ENCODE measurements at places on chromosomes 7 and 10. TPM values are rescaled to one million over a fixed set of nuclear protein-coding genes. Genes with fewer than 3 reads are reported as not detected.
A peak's percentile ranks its signal among the peaks of the same experiment; 100 is the strongest.

Gene CADPS2
- total RNA-seq: not detected

Gene TAS2R40
- total RNA-seq: not detected

Gene DNAJC9
- 55.4 TPM for total RNA-seq

Gene SPDYE5
- total RNA-seq: not detected

Gene KNDC1
- total RNA-seq: 0.54 TPM

Gene GPR85
- total RNA-seq: not detected

Gene SFRP4
- not detected for total RNA-seq

Gene BUB3
- 197 TPM for total RNA-seq

Gene CCL26
- not detected for total RNA-seq

Gene TMED4
- total RNA-seq: 79.6 TPM

Gene CLDN12
- 4.4 TPM for total RNA-seq

Gene WNT8B
- 0.24 TPM for total RNA-seq

Gene CYTH3
- total RNA-seq: 1.7 TPM

DNA sequence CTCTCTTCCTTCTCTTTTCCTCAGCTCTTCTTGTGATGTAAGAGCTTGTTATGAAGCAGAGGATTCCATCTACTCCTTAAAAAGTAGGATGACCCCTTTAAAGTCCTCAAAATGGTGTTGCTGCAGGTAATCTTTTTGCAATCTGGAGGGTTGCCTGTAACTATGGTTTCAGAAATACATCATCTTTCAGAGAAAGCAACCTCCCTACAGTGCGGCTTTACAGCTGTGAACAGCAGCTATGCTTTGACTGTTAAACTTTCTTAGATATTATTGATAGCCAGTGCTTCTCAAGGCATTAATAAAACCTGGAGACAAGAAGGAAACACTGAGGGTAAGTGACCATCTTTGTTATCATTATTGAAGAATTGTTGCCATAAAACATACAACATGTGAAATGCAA is 86.6 kb upstream of the MDFIC start:
- DNase-seq: no peak
- peaks cover 2% of the 10 kb centered on the region for H3K27me3 ChIP-seq
- peak overlapping the region; percentile 49 for H3K27ac ChIP-seq
- H3K36me3 ChIP-seq: peaks cover 2% of the 10 kb centered on the region
- peaks cover 33% of the 10 kb centered on the region for H3K4me1 ChIP-seq

DNA sequence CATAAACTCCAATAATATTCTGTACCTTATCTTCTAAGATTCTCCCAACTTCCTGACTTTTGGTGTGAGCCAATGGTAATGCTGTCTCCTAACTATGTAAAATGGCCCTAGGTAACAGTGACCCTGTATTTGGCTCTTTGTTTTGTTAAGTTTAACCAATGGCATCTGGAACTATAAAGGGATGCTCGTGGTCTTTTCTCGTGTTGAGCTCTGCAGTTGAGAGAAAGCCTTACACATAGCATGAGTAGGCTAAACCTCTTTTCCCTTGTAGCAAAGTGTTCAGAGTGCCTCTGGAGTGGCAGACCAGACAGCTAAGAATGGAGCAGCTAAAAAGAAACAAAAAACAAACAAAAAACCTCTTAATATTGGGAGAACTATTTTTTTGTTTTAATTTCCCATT is 5.2 kb downstream of the TES start:
- no peak for DNase-seq
- peaks cover 20% of the 10 kb centered on the region for H3K36me3 ChIP-seq
- peak overlapping the region; percentile 64 for H3K27ac ChIP-seq
- no peaks in the 10 kb centered on the region for H3K27me3 ChIP-seq
- peak overlapping the region; percentile 35 for H3K4me3 ChIP-seq

DNA sequence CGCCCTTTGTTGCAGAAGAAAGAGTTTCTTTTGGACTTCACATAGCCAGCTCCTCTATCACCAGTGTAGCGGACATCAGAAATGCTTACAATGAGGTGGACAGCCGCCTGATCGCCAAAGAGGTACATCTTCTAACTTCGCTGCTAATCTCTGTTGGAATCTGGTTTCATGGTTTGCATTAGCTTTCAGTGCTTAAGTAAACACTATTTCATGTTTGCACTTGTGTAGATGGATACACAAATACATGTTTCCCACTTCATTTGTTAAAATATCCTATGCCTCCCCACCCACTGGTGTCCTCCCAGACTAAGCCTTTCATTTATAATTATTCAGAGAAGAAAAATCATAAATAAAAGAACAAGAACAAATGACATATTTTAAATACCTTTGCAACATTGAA is 103.9 kb downstream of the WDFY4 start:
- H3K27ac ChIP-seq: no peak overlapping the region
- H3K4me3 ChIP-seq: no peak overlapping the region
- H3K27me3 ChIP-seq: peaks cover 18% of the 10 kb centered on the region
- H3K36me3 ChIP-seq: no peaks in the 10 kb centered on the region

- no peak overlapping the region for H3K27ac ChIP-seq
- DNase-seq: no peak
- peaks cover 7% of the 10 kb centered on the region for H3K4me1 ChIP-seq
Observed at GRCh38 chr7:105703207-105703930, 122.1 kb upstream of the EFCAB10 start.

DNA sequence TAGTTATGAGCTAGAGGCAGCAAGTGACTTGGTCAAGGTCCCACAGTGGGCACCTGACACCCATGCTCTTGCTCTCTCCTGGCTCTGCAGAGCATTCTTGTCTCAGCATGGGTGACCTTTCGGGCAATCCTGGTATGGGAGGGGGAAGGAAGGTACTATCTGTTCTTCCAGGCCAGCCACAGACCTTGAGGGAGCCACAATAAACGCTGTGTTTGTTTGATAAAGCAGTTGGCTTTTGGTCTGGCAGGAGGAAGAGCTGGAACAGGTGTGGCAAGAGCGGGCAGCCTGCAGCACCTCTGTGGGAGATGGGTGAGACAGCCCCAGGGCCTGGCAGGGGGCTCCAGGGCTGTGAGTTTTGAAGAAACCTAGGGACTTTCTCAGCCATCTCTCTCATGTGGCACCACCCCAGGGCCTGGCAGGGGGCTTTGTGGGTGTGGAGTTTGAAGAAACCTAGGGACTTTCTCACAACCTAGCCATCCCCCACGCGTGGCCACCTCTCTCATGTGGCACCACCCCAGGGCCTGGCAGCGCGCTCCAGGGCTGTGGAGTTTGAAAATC is 11.4 kb downstream of the CLDN3 start:
- H3K27ac ChIP-seq: no peak overlapping the region
- DNase-seq: no peak
- H3K4me1 ChIP-seq: no peaks in the 10 kb centered on the region
- no peak overlapping the region for H3K4me3 ChIP-seq
- peaks cover 5% of the 10 kb centered on the region for H3K27me3 ChIP-seq

DNA sequence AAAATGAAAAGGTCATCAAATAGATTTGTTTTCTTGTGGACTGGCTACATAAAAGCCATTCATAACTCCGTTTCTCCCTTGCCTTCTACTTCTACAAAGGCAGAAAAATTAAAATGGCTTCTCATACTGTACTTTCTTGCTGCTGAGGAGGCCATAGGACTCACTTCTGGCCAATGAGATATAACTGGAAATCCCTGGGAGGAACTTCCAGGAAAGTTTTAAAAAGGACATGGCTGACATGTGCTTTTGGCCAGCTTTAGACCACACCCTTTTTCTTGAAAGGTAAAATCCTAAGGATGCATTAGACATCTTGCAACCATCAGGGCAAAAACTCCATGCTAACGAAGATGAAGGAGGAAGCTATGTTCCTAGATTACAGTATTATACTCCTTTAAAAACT is 58.5 kb downstream of the PDZD8 start:
- H3K27ac ChIP-seq: no peak overlapping the region
- no peaks in the 10 kb centered on the region for H3K4me1 ChIP-seq
- H3K27me3 ChIP-seq: no peaks in the 10 kb centered on the region
- no peak for DNase-seq

GRCh38 chr10:25748509-25748908 is 185.5 kb upstream of the MYO3A start:
- no peak overlapping the region for H3K4me3 ChIP-seq
- H3K36me3 ChIP-seq: no peaks in the 10 kb centered on the region
- H3K4me1 ChIP-seq: no peaks in the 10 kb centered on the region
- DNase-seq: no peak
- H3K27me3 ChIP-seq: no peaks in the 10 kb centered on the region

GRCh38 chr7:106050002-106050745 is 61.9 kb downstream of the SYPL1 start:
- no peak overlapping the region for H3K27ac ChIP-seq
- DNase-seq: no peak
- H3K36me3 ChIP-seq: no peaks in the 10 kb centered on the region
- no peak overlapping the region for H3K4me3 ChIP-seq

DNA sequence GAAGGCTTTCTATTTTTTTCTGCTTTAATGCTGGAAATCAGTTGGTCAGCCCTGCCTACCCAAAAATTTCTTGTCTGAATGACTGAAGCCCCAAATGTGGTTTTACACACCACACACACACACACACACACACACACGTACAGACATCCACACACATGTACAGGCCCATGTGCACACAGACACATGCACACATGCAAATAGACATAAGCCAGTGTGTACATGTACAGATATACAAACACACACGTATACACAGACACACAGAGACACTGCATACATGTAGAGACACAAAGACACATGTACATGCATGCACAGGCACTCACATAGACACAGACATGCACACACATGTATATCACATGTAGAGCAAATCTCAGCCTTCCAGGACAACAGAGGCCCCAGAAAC is 54.2 kb downstream of the TBATA start:
- H3K4me1 ChIP-seq: no peaks in the 10 kb centered on the region
- peaks cover 6% of the 10 kb centered on the region for H3K27me3 ChIP-seq
- H3K4me3 ChIP-seq: no peak overlapping the region
- no peak overlapping the region for H3K27ac ChIP-seq
- H3K36me3 ChIP-seq: no peaks in the 10 kb centered on the region

- no peak for DNase-seq
- H3K4me3 ChIP-seq: no peak overlapping the region
- H3K27ac ChIP-seq: no peak overlapping the region
Observed at GRCh38 chr7:22404421-22405023, 47.6 kb upstream of the RAPGEF5 start.

GRCh38 chr10:78155722-78156121 is 122.1 kb downstream of the RPS24 start:
- no peaks in the 10 kb centered on the region for H3K36me3 ChIP-seq
- H3K27ac ChIP-seq: no peak overlapping the region
- no peak for DNase-seq
- H3K4me3 ChIP-seq: no peak overlapping the region
- H3K4me1 ChIP-seq: no peaks in the 10 kb centered on the region
- H3K27me3 ChIP-seq: peaks cover 3% of the 10 kb centered on the region

DNA sequence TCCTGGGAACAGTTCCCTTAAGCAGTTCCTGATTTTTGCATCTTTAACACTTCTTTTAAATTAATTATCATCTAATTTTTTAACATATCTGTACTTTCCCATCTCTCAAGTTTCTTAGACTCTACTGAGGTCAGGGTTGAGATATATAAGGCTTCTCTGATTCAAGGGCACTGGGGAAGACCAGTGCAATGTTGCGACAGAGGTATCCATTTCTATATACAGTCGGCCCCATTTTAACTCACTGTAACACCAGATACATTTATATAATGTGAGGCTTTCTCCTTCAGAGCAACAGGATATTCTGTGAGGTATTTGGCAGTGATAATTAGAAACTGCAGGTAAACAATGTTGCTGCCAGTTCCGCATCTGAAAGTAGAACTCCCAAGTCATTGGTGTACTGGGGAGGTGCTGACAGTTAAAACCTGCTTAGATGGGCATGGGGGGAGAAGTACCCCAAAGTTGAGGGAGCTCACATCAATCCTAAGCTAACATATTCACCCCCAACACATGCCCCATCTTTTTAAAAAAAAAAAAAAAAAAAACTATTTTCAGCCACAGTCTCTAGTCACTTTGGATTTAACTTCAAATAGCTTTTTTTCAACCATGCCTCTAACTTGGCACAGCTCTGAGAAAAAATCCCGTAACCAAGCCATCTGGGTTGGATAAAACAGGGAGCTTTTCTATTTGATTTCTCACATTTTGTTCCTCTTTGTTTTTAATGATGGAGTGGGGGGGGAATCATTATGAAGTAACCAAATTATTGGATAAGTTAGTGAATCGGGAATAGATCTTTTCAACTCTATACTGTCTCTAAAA is 62.9 kb downstream of the REEP3 start:
- no peak overlapping the region for H3K27ac ChIP-seq
- H3K4me1 ChIP-seq: peaks cover 5% of the 10 kb centered on the region
- H3K4me3 ChIP-seq: no peak overlapping the region
- H3K36me3 ChIP-seq: no peaks in the 10 kb centered on the region
- H3K27me3 ChIP-seq: no peaks in the 10 kb centered on the region
- no peak for DNase-seq

DNA sequence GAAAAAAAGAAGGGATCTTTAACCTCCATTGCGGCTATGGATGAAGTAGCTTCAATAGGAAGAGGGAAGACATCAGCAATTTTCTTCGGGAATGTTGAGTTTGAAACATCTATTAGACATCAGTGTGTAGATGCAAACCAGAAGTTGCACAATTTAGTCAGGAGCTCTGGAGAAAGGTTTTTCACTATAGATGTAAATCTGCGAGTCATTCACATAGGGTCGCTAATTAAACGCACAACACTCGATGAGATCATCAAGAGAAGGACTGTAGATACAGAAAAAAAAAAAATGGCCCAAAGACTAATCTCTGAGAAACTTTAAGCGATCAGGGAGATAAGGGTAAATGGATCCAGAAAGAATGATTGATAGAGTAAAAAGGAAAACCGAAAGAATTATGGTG is 61.7 kb upstream of the TES start:
- DNase-seq: no peak
- H3K27ac ChIP-seq: no peak overlapping the region
- H3K4me1 ChIP-seq: peaks cover 32% of the 10 kb centered on the region
- no peak overlapping the region for H3K4me3 ChIP-seq
- H3K36me3 ChIP-seq: no peaks in the 10 kb centered on the region
- H3K27me3 ChIP-seq: peaks cover 2% of the 10 kb centered on the region

GRCh38 chr10:21292763-21293517 is 232.5 kb downstream of the SKIDA1 start:
- H3K4me1 ChIP-seq: no peaks in the 10 kb centered on the region
- no peaks in the 10 kb centered on the region for H3K36me3 ChIP-seq
- DNase-seq: no peak

GRCh38 chr10:110774069-110775019 is 97.4 kb upstream of the PDCD4 start:
- peaks cover 2% of the 10 kb centered on the region for H3K36me3 ChIP-seq
- H3K4me3 ChIP-seq: peak overlapping the region; percentile 53
- peaks cover 4% of the 10 kb centered on the region for H3K27me3 ChIP-seq
- H3K4me1 ChIP-seq: peaks cover 62% of the 10 kb centered on the region

All from activated T-helper 1 cell treated with anti-CD3 and anti-CD28 coated beads, Interleukin-12 subunit alpha, Interleukin-12 subunit beta, Interleukin-2, Interleukin-4 antibody, amounts not matched to agents 30 ng/mL and 10 ng/mL and 1 ng/mL, durations not matched to agents 14 hours and 24 hours and 36 hours (primary cell).